ENCODE measurements at places on chromosomes 5 and 9.

GRCh38 chr5:43034591-43034968, 5.5 kb downstream of the ANXA2R start:
- DNase-seq: no peak

- no peak for DNase-seq
Observed at GRCh38 chr5:95530416-95530815, 24.4 kb downstream of the SKIC3 start.

GRCh38 chr9:74557571-74557970, 60.4 kb downstream of the RORB start:
- no peak for DNase-seq

DNA sequence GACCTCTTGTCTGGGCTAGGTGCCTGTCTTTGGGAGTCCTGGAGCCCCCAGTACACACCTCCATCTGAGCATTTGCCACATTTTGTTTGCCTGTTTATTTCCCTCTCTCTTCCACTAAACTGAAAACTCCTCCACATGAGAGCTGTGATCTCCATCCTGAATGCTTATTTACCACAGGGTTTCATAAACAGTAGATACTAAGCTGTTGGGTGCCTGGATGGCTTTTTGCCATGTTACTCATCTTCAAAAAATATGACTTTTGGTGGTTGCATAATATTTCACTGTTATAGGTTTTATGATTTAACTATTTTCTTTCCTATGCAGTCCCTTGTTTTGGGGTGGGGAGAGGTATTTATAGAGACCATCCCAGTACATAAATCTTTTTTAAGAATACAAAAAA, 99.6 kb downstream of the APBA1 start:
- DNase-seq: no peak

DNA sequence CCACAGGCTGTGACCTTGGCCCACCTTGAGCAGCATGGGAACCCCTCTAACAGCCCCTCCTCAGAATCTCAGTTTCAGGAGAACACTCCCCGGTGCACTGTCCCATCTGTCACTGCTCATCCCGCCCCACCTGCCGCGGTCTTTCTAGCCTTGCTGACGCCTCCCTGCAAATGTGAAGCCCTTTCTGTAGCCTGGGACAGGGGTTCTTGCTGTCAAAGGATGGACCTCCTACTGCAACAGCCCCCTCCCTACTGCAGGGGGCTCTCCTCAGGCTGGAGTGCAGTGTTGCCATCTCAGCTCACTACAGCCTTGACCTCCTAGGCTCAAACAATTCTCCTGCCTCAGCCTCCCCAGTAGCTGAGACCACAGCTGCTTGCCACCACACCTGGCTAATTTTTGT, 20.0 kb downstream of the OR2V1 start:
- no peak for DNase-seq

GRCh38 chr5:125113328-125113727, 366.9 kb upstream of the ZNF608 start:
- no peak for DNase-seq

DNA sequence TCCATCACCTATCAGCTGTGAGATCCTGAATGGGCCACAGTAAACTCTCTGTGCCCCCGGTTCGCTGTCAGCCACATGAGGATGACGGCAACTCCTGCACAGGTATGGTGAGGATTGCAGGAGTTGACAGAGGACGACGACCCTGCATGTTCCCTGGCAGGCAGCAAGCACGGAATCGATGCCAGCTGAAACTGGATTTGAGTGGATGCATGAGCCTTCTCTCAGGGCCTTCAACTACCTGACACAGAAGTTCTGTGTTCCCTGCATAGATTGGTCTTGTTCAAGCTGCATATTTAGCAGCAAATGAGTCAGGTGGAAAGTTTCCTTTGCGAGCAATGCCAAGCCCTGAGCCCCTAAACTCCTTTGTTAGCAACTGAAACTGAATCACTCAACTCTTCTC, 69.6 kb upstream of the PTCH1 start:
- no peak for DNase-seq

DNA sequence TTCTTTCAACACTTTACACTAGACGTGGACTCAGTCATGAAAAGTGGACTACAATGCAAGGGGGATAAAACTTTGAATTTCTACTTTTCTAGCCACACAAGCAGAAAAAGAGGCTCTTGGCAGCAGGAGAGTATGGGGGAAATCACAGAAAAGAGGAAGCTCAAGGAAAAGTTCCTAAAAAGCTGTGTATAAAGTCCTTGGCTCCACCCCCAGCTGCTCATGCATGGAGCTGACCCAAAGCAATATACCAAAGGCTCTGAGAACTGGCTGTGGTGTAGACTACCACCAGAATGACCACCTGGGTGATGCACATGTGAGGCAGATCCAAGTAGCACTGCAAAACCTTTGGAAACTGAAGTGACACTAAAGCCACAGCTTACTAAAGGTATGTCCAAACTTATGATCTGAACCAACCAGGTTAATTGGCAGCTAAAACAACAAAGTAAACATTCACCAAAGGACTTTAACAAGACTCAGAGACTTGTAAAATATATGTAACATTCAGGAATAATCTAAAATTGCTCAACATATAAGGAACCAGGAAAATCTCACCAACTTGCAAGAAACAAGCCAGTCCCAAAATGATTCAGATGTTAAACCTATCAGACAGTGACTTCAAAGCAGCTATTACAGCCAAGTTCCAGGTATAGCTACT, 55.5 kb upstream of the RASGRF2 start:
- no peak for DNase-seq

DNA sequence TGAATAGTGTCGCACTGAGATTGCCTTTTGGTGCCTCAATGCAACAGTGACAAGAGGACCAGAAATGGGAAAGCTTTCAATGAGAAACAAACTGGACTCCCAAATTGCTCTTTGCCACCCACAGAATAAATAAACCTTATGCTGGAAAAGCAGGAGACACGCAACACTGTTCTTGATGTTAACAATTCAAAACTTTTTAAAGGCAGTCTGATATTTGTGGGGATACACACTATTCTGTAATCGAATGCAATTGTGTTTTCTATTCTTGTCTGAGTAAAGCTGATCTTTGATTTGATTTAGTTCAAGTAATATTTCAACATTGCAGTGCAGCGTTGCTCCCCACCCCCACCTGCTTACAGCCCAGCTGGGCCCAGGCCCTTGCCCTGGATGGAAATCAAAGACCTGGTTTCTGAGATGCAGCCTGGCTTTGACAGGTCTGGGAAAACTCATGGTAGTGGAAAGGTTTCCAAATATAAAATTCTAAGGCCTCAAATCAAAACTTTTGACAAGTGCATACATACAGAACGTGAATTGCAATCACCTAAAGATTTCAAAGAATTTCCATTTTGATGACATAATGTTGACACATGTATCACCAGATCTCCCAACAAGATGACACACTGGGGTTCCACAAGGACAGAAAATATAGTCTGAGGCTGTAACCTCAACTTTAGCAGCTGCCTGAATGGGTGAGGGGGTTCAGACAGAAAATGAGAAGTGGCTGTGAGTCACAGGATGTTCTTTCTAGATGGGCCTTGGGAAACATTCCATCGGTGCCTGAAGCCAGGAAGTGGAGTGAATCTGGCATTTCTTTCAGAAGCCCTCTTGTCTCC, 55.1 kb downstream of the ABCA1 start:
- no peak for DNase-seq

GRCh38 chr9:118295413-118295812, 591.2 kb downstream of the TLR4 start:
- DNase-seq: no peak

- no peak for DNase-seq
Observed at GRCh38 chr5:132394667-132395259, 25.3 kb downstream of the SLC22A5 start.

DNA sequence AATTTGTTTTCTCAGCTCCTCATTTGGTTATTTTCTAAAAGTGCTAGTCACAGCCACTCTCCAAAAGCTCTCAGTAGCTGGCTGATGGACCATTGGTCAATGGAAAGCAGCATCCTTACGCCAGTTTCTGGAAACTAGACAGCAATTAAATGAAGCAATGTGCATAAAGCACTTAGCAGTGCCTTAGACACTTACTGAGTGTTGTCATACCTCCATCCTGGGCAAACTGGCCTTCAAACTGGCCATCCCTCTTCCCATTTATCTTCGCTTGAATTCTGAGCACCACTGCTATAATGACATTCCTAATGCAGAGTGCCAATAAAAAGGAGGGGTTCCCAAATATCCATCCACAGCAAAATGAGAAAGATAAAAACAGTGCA, 209.2 kb downstream of the ENC1 start:
- DNase-seq: no peak

Measured in stimulated activated CD4-positive, alpha-beta T cell treated with anti-CD3 and anti-CD28 coated beads, Interleukin-1b, Interleukin-23, amount 100 ng/mL, for 1 hour (primary cell).